ENCODE measurements at places on chromosomes 3 and 15.

- DNase-seq, result no peak
Observed at GRCh38 chr3:39721076-39721475, 88.3 kb upstream of the MYRIP start.

DNA sequence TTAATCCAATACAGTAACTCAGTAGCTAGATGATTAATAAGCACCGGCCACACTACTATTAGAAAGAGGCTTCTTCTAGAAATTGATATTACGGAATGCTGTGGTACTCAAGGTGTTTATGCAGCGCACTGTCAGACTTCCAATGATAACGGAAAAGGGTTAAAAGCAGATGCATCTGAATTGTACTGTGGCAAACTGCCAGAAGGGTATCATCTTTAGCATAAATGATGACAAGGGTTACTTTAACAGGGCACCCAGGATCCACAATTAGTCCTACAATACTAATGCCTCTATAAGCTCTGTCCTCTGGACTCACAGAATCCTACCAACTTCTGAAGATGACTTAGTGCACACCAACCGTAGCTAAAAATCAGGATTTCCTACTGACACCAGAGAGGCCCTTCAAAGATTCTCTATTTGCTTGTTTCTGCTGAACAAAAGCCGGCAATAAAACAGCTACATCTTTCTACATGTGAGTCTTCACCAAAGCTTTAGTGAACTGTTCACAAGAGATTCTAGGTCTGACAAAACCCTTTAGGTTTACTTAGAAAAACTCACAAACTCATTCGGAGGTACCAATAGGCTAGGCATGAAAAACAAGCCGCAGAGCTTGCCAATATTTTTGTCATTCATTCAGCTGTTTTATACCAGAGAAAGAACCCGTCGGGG is 7.1 kb downstream of the SATB1 start:
- no peak for DNase-seq

DNA sequence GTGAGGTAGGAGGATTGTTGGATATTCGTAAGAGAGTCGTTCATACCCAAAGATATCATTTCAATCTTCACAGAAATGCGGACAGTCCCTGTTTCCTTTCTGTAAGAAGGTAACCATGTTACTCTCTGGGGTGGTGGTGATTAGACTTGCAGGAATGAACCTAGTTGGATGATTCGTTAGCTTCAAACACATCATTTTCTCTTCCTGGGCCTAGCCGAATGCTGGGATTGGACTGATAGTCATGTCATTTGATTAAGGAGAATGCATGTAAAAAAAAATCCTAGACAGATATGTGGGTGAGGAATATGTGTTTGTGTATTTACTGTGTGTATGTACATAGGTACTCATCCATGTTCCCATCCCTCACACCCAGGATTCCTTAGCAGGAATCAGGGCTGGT is 12.4 kb downstream of the SLCO3A1 start:
- DNase-seq, result no peak

DNA sequence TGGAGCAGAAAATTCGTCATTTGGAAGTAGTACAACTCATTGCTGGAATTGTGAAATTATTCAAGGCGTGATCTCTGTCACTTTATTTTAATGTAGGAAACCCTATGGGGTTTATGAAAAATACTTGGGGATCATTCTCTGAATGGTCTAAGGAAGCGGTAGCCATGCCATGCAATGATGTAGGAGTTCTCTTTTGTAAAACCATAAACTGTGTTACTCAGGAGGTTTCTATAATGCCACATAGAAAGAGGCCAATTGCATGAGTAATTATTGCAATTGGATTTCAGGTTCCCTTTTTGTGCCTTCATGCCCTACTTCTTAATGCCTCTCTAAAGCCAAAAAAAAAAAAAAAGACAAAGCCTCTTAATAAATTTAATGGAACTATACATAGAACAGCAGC is 5.5 kb upstream of the TIMMDC1 start:
- DNase-seq, result no peak

DNA sequence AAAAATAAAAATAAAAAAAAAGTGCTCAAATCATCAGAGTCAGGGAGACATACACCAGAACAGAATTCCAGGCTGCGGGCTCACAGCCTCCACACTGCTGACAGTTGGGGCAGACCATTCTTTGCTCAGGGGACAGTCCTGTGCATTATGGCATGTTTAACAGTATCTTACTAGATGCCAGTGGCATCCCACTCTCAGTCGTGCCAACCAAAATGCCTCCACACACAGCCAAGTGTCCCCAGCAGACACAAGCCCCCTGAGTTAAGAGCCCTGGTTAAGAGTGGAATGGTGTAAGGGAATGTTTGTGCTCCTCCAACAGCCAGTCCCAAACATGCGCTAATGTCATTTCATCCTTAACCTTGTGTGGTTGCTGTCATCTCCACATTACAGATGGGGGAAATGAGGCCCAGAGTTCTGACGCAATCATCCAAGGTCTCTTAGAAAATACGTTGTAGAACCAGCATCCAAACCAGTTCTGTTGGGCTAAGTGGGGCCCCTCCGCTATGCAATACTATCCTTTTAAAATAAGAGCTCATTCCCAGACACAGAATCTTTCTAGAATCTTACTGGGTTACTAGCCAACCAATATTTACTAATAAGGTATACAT is 26.0 kb downstream of the CFAP92 start:
- no peak for DNase-seq

- DNase-seq, result no peak
Observed at GRCh38 chr15:73965758-73966113, 26.4 kb downstream of the STOML1 start.

DNA sequence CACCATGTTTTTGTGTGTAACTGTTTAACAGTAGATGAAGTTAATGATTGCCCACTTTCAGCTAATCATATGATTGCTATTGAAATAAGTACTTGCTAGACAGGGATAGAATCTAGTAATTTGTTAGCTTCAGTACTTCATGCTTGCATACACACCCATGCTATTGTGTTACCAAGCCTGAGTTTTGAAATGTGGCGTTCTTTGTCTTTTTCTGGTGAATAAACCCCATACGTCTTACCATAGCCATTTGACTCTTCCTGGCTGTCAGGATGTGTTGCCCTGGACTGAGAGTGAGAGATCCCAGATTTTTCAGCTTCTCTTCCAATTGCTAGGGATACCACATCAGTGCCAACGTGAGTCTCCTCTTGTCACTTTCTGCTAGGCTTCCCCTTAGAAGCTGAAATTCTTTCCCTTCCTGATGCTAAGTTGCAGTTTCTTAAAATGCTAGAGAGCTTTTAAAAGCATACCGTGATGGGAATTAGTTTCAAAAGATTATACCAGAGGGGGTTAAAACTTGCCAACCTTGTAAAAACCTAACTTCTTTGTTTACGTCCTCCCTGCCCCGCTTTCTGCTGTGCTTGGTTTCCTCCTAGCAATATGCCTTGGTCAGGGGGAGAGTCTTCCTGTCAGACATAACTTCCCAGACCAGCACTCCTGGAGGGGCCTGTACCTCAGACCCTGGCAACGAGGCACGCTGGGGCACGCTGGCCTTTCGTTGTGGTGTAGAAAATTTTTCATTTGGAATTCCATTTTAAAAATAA is 62.9 kb upstream of the ULK4 start:
- DNase-seq, result no peak

All from activated gamma-delta T cell treated with anti-CD3 and anti-CD28 coated beads, Interleukin-2, amount 50 U/mL, for 16 hours (primary cell).